ENCODE measurements at places on chromosomes 5 and 9.

- DNase-seq: no peak
These were observed 723 bp upstream of the LCN15 start for GRCh38 chr9:136765041-136765440.

DNA sequence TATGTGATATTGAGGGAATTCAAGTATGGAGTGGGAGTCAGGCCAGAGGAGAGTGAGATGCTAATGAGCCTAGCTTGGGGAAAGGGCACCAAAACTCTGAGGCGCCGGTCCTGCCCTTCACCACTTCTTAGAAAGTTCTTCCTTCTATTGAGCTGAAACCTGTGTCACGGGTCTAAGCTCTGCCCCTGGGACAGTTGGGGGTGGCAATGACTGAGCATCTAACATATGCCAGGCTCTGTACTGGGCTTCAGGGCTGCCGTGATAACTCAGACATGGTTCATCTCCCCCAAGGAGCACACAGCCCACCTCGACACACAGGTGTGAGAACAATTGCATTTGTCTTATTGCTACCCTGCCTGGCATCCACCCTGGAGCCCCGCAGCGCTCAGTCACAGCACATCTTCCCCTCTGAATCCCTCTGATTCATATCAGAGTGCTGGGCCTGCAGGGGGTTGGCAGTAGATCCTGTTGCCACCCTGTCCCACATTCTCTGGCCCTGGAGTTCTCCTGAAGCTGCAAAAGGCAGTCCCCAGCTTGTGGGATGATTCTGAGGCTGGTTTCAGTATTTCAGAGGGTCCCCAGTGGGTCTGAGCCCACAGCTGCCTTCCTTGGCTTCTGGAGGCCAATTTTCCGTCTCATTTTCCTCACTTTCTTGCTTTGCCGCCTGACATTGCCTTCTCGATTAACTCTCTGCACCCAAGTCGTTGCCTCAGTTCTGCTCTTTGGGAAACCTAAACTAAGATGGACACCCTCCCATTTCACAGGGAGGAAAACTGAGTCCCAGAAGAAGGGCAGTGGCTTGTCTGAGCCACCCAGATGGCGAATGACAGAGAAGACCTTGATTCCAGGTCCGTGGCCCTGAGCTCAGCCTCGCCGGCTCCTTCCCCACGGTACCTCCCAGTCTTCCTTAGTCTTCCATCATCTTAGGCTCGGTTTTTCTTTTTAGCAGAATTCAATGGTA is 42.5 kb downstream of the ALG2 start:
- DNase-seq: no peak

GRCh38 chr5:103345461-103345860 is 86.9 kb downstream of the MACIR start:
- no peak for DNase-seq

- no peak for DNase-seq
These were observed 87.3 kb upstream of the ANXA1 start for GRCh38 chr9:73064315-73064714.

- no peak for DNase-seq
These were observed 19.5 kb upstream of the ANXA1 start for GRCh38 chr9:73132034-73132776.

DNA sequence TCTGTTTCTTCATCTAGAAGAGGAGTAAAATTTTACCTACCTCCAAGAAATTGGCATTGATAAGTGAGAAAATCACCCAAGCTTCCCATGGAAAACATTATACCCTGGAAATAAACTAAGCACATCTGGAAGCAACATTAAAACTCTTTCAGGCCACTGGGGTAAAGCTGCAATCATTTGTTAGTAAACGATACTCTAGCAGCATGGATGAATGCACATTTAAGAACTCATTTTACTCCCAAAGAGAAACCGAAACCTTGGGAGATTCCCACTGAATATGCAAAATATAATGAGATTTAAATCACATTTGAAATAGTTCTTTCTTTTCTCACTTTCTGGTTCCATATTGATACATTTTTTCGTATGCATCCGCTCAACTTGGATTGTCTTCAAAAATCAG is 467.5 kb downstream of the EFNA5 start:
- no peak for DNase-seq

- no peak for DNase-seq
These were observed 37.4 kb downstream of the LHFPL2 start for GRCh38 chr5:78611126-78611605.

DNA sequence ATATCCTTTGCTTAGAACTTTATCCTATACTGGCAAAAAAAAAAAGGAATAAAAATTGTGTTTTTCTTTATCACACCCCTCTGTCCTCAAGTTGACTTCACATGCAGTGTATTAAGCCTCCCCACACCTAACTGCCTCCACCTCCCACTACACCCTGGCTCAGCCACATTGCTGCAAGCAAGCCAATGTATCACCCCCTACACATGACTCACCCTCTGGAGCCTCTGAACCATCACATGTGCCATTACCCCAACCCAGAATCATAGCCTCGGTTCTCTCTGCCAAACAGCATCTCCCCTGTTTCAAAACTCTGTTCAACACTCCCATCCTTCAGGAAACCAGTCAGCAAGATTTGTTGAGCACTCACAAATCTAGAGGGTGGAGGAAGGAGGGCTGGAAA is 209.0 kb downstream of the CWC27 start:
- DNase-seq: no peak

DNA sequence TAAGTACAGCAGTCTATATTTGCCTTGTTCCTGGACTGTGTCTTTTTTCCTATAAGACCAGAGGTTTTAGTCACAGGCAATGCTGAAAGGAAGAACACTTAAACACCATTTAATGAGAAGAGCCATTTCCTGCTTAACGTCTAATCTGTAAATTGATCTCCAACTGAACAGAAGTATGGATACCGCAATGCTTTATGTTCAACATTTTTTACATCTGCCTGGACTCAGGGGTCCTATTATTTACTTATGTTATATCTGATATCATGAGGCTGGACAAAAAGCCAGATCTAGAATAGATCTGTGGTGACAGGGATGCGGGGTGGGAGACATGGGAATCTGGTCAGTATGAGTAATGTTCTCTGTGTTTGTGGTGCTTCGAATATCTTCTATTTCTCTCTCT is 334.6 kb upstream of the MPDZ start:
- DNase-seq: no peak

- peak; percentile 80 for DNase-seq
These were observed 10.4 kb upstream of the SLC45A2 start for GRCh38 chr5:33994845-33995244.

DNA sequence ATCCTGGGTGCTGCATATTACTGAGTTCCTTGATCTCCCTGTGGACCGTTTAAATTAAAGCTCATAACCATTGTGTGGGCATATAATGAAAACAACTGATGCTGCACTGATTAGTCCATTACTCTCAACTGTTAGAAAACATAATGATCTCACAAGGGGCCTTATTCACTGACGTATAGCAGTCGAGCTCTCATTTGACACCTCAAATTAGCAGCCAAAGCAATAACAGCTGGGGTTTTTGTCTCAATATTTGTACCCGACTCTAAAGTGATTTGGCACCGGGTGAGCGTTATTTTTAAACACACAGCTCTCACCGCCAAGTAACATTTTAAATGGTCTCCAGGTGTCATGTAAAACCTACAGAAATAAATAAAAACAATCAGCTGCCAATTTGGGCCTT is 252.2 kb upstream of the PANK3 start:
- no peak for DNase-seq

GRCh38 chr5:175325681-175326080 is 118.3 kb downstream of the DRD1 start:
- peak; percentile 49 for DNase-seq

DNA sequence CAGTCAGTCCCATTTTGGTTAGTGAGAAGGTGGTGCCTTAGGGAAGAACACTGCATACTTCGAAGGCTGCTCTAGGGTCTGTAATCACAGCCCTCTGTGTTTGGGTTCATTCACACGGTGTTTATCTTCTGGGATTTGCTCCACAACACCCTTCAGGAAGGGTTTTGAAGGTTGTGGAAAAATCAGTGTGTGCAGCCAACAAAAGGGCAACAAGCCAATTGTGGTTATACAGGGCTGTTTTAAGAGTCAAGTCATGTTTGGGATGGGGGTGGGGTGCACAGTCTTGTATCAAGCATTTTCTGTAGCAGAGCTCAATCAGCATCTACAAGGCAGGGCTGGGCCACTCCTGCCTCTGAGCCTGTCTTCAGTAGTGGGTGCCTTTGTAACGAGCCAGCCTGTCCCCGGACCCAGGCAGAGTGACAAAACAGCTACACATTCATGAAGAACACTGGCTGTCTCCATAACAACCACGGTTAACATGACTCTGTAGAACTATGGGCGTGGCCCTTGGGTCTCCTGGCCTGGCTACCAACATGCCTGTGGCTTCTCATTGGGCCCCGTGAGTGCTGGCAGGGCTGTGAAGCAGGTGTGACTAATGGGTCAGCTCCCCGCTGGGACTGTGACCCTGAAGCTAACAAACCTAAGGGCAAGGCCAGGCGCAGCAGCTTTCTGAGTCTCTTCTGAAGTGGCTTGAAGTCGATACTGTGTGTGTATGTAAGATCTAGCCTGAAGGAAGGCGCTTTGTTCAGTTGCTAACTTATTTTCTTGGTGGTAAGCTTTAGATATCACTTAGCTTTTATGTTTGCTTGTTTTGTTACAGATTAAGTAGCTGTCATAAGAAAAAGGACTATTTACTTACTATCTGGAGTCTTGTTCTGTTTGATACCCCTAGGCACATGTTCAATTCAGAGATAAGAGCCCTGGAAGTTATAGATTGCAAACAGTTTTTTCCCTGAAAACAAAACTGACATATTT is 27.9 kb upstream of the GOLM1 start:
- DNase-seq: peak; percentile 33

DNA sequence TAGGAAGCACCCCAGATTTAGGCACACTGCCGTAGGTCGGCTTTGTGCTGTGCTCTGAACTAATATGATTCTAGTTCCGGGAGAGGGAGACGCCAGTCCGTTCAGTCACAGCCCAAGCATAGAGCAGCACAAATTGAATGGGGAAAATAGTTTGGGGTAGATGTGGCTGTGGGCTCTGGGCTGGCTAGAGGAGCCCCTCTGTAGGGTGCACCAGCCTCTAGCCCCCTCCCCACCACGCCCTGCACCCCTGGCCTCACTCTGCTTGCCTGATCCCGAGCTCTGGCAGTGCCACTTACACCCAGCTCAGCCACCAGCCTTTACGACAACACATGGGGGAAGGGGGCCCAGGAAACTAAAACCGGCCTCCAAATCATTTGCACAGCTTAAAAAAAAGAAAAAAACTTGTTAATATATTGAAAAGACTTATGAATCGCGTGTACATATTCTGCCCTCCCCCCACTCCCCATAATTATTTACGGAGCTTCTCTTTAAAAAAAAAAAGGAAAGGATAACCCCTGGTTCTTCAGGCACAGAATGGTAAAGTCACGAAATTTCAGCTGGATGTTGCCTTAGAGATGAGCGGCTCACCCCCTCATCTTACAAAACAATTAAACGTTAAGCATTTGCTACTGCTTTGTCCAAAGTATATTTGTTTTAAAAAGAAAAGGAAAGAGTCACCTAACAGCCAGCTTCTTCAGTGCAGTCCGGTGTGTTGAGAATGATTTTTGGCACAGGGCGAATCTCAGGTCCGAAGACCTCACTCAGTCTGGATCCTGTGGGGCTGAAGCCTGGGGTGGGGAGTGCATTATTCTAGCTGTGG is 3.5 kb downstream of the LMX1B start:
- DNase-seq: no peak

- DNase-seq: no peak
These were observed 87.4 kb upstream of the SH3PXD2B start for GRCh38 chr5:172541773-172542136.

DNA sequence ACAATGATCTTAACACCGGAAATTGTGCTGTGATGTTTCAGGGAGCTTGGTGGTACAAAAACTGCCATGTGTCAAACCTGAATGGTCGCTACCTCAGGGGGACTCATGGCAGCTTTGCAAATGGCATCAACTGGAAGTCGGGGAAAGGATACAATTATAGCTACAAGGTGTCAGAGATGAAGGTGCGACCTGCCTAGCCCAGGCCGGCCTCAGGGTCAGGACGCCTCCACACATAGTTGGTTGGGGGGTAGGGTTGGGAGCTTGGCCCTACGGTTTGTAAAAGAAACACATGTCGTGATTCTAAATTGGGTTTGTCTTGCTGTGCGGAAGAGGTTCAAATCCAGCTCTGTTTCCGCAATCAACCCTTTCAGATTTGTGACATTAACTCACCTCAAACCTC is 6.6 kb downstream of the FCN2 start:
- DNase-seq: no peak

DNA sequence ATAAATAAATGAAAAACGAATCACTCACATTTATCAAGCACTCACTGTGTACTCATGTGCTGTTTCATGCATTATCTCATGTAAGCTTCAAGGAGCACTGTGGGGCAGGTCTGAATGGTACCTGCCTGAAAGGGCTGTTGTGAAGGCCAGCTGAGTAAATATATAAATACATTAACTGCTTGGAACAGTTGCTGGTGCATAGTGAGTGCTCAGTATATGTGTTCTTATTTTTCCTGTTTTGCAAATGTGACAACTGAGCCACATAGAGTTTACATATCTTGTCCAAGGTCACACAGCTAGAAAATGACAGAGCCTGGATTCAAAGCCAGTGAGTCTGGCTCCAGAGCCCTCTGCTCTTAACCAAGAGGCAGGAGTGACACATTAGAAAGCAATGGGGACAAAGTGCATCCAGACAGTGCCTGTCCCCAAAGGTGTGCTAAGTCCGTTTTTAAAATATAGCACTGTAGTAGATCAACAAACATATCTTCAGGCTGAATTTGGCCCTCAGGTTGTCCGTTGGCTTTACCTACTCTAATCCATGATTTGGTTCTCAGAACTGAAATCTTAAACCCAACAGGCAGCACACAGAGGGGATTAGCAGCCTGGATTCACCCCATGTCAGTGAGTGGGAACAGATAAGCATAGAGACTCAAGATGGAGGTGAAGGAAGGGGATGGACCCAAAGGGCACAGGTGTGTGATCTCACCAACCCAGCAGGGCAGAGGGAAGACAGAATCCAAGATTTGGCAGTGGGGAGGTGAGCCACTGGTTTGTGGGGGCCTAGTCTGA is 70.8 kb downstream of the WWC1 start:
- DNase-seq: no peak

DNA sequence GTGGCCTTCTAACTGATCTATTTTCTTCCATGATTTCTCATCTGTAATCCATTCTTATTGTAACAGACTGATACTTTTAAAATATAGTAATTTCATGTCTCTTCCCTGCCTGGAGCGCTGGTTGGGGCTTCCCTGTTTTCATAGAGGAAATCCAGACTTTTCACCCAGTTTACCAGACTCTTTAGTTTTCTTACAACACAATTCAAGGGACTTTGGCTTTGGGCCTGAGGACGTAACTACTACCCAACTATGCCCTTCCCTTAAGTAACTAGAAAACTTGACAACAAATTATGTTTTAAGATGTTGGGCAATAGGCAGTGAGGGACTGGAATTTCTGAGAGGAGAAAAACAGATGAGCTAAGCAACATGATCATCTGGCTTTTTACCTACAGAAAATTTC is 289.6 kb downstream of the FGF10 start:
- no peak for DNase-seq

- no peak for DNase-seq
These were observed 86.8 kb upstream of the MEGF10 start for GRCh38 chr5:127203818-127204217.

GRCh38 chr9:16718296-16718695 is 152.2 kb downstream of the BNC2 start:
- DNase-seq: no peak

GRCh38 chr5:61816146-61816545 is 484.1 kb downstream of the ZSWIM6 start:
- DNase-seq: no peak

Measured in AG09309 (cell line).